Daoy (cell line): ENCODE measurements at places on chromosomes 1 and 21. TPM values are rescaled to one million over a fixed set of nuclear protein-coding genes. Genes with fewer than 3 reads are reported as not detected.

SH2D1B gene
- 0.06 and 1.1 TPM in 2 replicates for total RNA-seq

TNFAIP8L2 gene
- not detected in 2 replicates for total RNA-seq

KCNN3 gene
- 9.1 and 16.8 TPM in 2 replicates for total RNA-seq

NGF gene
- total RNA-seq: 0.45 and 0.51 TPM in 2 replicates

NPR1 gene
- total RNA-seq: not detected in 2 replicates

TRIM63 gene
- not detected in 2 replicates for total RNA-seq

RAB42 gene
- total RNA-seq: 6.4 and 8.8 TPM in 2 replicates

FABP3 gene
- total RNA-seq: not detected in 2 replicates

SFN gene
- 0.80 and 1.8 TPM in 2 replicates for total RNA-seq

ZNF672 gene
- 19.9 and 20.2 TPM in 2 replicates for total RNA-seq

DNA sequence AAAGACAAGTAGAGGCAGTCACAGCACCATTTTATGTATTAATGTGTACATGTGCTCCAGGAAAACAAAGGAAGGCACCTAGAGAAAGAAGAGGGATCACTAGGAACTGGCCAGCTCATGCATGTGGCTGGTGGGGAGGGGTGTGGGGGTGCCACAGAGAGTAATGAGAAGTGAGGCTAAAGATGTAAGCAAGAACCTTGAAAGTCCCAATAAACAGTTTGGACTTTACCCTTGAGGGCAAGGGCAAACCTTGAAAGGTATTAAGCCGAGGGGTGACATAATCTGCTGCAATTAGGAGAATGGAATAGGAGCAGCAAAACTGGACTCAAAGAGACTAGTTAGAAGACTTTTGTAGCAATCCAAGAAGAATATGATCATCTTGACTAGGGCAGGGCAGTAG, 51.5 kb downstream of the ERI3 start:
- no peak for DNase-seq

- DNase-seq: no peak
Measured at GRCh38 chr1:116902027-116902426, 7.7 kb upstream of the PTGFRN start.

DNA sequence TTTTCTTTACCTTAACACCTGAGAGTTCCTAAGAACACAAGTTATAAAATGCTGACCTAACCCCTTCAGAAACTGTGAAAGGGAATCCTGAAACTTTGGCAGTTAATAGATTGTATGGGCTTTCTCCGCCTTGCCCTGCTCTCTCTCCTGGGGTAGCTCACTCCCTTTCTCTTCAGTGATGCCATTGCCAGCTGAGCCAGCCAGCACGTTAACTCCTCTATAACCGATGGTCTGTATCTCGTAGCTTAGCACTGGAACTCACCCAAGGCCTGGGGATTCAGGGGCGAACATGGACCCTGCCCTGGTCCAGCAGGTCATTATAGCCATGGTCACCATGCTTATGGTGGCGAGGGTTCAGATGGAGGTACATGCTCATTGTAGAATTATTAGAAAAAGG, 40.7 kb downstream of the TRAPPC10 start:
- DNase-seq: no peak

DNA sequence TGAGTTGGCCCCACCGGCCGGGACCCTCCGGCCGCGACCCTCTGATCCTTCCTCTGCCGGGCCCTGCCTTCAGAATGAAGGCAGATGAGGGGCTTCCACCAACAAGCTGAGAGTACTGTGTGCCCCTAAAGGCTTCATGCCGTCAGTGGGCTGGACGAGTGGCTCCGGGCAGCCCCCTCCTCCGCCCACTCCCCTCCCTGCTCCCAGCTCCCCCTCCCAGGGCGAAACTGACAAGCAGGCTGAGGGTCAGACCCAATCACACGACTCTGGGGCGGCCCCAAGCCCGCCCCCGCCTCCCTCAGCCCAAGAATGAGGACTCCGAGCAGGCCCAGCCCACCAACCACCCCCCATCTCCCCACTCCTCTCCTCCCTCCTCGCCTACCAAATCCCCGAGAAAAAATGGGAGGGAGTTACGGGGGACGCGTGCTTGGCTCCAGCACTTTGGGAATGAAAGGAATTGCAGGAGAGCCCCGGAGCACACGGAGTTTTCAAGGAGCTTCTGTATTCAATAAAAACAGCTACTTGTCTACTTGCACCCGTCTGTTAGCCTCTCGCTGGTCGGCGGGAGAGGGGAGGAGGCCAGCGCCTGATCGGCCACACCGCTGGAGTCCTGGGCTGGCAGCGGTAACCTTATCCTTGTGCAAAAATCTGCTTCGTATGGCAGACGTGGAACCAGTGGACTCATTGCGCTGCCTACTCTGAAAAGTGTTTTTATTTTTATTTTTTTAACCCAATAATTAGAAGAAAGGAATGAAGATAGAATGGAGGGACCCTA, at the start of gene COL11A1:
Gene COL11A1, minus strand, starts transcription at position 147 of the 775 bp plus-strand sequence. CDS start 344 bp downstream, outside the sequence.
- no peak for DNase-seq

DNA sequence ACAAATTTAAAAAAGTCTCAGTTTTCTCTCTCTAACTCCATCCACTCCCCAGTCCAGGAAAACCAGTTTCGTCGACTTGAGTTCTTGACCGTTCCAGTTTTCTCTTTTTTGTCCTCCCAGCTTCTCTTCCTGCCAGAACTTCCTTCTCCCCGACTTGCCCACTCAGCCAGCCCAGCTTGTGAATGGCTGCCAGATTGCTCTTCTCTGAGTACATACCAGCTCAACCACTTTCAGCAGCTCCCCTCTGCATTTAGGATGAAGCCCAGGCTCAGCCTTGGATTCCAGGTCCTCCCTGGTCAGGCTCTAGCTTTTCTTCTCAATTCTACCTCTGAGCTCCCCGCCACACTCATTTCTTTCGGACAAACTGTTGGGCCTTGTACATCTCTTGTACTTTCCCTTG, 1.4 kb downstream of the DIO1 start:
- no peak for DNase-seq

- no peak for DNase-seq
Measured at GRCh38 chr1:156389311-156389710, 20.3 kb downstream of the RHBG start.

- DNase-seq: peak; percentile 78
Measured at GRCh38 chr1:59143811-59144210, 153.1 kb upstream of the FGGY start.

GRCh38 chr1:236332092-236332758, 50.5 kb upstream of the ERO1B start:
- DNase-seq: no peak

DNA sequence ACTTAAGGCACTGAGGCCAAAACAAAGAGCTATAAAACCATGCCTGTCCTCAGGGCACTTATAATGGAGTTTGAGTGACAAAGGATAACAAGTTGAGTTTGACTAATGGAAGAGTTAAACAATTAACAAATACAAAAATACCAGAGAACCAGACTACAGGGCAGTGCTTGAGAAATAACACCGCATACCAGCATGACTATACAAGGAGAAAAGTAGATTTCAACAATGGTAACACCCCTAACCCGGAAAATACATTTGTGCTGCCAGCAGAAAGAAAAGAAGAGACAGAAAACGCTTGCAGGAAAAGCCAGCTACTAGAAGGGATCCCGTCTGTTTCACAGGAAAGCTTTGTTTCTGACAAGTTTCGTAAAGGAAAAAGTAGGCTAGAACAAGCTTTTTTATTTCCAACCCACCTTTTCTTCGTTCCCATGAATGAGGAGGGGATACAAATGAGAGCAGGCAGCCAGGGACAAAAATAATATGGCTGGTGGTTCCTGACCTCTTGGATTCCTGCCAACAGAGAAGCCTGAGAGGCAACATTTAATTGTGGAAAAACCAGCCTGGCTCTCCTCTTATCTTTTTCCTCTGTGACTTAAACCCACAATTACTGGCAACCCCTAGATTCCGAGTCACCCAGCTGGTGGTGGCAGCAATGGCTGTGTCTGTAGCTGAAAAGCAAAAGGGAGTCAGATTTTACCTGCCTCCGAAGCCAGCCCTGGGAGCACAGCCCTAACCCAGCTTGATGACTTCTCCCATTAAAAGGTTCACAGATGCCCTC, 56.5 kb downstream of the WLS start:
- peak; percentile 59 for DNase-seq

- DNase-seq: no peak
Measured at GRCh38 chr1:18422954-18423353, 57.8 kb upstream of the KLHDC7A start.

DNA sequence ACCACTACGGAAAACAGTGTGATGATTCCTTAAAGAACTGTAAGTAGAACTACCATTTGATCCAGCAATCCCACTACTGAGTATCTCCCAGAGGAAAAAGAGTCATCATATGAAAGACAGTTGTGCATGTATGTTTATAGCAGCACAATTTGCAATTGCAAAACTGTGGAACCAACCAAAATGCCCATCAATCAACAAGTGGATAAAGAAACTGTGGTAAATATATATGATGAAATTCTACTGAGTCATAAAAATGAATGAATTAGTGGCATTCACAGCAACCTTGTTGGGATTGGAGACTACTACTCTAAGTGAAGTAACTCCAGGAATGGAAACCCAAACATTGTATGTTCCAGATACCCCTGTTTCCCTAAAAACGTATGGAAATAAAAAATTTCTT, 337.0 kb upstream of the PTBP2 start:
- no peak for DNase-seq

DNA sequence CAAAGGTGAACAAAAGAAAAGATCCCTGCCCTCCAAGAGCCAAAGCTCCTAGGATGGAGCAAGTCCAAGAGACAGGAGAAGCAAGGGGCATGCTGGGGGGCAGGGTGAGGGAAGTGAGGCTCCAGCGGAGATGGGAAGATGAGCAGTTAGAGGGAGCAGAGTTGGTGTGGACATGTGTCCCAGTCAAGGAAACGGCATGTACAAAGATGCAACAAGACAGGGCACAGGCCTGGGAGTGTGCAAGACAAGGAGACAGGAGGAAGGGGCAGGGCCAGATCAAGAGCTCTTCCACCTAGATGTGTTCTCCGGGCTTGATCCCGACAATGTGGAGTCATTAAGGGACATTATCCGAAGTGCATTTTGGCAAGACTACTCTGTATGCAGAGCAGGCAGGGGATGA, 82.1 kb downstream of the CAPZB start:
- no peak for DNase-seq

DNA sequence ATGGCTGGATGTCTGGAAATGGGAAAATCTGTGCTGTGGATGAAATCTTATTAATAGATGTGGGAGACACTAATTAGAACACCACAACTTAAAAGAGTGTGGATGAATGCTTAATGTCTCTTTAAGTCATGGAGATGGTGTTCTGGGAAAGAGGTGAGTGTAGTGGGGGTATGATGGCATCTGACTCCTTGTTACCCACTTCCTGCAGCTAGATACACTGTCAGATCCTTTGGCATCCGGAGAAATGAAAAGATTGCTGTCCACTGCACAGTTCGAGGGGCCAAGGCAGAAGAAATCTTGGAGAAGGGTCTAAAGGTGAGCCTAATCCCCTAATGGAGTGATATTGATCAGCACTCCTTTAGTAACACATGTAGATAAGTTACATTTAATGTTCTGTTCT, 2.0 kb downstream of the RPL11 start:
- no peak for DNase-seq

GRCh38 chr21:42153046-42153686, 65.8 kb upstream of the ABCG1 start:
- DNase-seq: no peak

DNA sequence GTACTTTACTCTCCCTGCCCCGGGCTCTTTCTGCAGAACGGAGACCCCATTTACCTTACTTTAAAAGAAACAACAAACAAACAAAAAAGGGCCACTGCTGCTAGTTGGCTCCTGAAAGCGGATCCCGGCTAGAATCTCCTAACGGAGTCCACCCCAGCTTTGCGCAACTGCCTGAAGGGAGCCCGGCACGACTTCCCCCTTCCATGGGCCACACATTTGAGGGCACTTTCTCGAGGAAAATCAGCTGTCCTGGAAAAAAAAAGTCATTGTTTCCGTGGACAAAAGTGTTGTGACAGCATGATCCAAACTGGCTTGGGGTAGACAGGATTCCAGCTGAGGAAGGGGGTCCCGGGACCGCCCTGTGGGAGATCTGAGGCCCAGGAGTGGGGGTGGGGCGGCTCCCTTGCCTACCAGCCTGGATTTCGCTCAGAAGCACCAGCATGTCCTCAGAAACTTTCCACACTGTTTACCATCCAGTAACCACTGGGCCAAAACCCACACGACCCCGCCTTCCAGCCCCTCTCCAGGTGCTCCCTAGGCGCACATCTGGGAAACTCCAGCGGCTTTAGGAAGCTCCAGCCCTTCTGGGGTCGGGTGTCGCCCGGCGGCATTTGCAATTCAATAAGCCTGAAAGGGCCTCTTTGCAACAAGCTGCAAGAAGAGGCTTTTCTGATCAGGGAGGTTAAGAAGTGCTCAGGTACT, 4.8 kb downstream of the RIPK4 start:
- no peak for DNase-seq

- no peak for DNase-seq
Measured at GRCh38 chr1:150554086-150554452, 4.9 kb downstream of the ADAMTSL4 start.

DNA sequence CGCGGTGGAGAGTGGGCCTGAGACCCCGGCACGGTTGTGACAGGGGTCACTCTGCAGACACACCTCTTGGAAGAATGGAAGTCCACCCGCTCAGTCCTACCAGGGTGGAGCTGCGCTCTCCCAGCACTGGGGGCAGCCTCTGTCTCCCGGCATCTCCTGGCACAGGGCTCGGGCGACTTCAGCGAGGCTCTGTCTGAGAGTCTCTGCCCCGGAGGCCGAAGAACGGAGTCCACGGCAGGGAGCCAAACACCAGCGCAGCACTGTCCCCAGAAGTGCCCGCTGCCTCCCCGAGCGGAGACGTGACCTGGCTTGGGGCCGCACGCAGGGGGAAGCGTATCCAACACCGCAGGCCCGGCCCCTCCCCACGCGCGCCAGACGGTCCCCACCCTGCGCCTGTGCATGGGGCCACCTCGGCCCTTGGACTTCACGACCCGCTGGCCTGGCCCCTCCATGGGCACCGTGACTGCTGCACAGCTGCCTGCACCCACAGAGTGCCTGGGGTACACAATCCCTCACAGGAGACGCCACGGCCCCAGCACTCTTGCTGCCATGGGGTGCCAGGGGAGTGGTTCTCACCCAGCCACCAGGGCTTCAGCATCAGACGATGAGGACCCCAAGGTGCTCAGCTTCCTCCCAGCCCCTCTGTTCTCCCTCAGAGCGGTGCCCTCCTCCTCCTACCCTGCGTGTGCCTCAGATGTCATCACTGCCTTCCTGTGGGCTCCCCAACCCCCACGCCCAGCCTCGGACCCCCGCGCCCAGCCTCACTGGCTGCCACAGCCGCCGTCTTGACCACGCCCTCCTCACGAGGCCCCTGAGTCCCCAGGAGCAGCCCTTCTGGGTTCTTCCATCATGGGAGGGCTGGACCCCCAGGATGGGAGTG, 14.9 kb upstream of the RNF223 start:
- no peak for DNase-seq

DNA sequence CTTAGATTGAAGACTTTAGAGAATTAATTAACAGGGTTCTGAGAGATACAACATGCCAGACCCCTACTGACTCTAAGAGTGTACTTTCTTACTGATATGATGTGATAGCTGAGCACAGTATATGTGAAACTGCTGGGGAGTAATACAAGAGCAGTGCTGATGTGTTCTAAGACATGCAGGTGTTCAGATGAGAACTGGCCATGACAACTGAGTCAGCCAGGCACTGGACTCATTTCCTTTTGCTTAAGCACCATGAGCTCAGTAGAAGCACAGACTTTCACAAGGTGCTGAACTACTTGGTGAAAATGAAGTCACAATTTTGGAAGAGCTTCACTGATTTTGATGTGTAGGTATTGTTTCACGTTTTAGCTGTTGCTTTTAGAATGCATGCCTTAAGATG, 15.9 kb upstream of the POGZ start:
- DNase-seq: no peak

GRCh38 chr1:155228096-155228427, 19.6 kb downstream of the MTX1 start:
- no peak for DNase-seq
